C1 segment of cervical spinal cord (tissue), 14 donors: ENCODE measurements at places on chromosomes 4 and X.

GRCh38 chr4:147037069-147037468 is 91.4 kb upstream of the TTC29 start:
- DNase-seq = no peak

DNA sequence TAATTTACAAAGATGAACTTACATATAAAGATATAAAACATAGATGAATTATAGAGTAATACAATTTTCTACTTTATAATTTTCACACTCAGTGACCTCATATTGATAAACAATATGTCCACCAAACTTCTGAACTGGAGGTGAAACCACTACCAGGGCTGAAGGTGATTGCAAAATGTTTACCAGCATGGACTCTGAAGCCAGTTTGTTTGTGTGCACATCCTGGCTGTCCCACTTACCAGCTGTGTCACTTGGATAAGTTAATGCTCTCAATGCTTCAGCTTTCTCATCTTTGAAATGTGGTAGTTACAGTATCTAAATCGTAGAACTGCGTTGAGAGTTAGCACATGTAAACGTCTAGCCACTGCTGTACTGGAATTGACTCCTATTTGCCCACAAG is 392.6 kb downstream of the HNRNPD start:
- no peak for DNase-seq

DNA sequence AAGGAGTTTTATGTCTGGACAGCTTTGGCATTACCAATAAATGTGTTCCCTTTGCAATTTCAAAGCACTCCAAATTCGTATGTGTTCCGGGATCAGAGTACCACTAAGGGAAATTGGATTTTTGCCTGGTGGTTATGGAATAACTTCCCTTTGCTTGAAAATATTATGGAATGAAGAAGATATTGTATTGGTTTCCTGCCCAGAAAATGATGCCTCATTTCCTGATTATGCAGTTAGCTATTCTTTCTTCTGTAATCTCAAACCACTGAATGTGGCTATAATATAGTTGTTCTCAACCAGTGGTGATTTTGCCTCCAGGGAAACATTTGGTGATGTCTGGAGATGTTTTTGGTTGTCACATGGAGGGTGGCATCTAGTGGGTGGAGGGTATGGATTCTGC is 142.9 kb downstream of the PCDH7 start:
- no peak for DNase-seq

DNA sequence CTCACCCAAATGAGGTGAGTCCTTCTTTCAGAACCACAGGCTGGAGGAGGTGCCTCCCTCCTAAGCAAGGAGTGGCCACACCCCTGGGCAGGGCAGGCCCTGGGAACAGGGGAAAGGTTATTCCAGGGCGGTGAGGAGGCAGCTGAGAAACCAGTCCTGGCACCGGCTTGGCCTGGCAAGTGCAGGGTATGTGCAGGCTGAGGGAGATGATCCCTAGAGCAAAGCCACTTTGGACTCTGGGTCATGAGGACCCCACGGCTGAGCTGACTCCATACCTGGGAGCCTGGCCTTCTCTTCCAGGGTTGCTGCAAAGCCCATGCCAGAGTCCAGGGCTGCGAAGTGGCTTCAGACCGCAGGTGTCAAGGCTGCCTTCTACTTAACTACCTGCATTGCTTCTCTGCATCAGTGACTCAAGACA is 49.5 kb upstream of the HELT start:
- DNase-seq = no peak

DNA sequence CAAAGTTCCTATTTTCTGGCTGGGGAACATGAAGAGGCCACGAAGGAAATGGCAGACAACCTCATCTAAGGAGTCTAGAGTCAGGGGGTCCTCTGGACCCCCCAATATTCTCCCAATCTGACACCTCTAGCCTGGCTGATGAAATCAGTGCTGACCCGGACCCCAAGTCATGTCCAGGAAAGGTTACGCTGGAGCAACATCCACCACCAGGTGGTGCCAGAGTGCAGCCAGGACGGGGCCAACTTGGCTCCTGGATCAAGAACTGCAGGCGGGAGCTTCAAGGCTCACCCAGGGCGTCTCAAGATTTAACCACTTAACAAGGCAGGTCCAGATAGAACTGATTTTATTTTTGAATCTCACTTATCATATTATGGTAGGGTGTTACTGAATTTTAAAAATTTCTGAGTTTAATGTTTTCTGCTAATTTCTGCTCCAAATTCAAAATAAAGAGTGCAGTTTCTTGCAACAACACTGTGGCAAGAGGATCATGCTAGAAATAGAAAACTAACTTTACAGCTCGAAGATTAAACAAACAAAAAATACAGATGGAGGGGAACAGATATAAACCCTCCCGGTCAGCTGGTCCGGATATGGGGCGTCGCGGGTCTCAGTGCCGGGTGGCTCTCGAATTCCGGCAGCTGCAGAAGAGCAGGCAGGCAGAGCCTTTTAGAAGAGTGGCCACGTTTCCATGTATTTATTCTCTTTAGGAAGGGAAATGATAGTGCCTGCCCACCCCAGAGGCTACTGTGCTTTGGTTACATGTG is 135.5 kb downstream of the AFAP1 start:
- DNase-seq = peak; percentile 38

DNA sequence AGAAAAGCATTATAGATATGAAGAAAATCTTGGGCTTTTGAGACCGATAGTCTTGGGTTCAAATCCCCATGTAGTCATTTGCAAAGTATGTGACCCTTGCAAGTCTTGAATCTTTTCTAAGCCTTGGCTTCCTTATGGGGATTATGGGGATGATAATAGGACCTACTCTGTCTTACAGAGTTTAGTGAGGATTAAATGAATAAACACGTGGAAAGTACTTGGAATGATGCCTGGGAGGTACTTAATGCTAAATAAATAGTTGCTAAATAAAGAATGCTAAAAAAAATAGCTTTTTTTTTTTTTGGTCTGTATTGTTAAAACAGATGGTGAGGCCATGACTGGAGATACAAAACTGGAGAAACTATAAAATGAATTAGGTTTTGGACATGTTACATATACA is 292.7 kb downstream of the GPAT3 start:
- no peak for DNase-seq

- DNase-seq = peak; percentile 35
Observed at GRCh38 chrX:119503484-119503861, 35.2 kb downstream of the SLC25A5 start.

DNA sequence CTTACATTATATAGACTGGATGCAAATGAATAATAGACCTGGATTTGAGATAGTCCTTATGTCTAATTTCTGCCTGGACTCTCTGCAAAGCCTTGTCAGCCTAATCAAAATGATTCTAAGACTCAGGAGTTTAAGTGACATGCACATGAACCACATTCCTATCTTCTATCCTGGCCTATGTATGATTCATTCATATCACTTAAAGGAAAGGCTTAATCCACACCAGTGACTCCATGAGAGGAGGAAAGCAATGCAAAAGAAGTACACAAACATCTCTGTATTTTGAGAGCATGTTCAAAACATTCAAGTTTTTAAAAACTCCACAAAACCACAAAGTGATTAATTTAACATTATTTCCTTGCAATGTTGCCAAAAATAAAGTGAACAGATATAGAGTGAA is 14.6 kb downstream of the AMOT start:
- DNase-seq = no peak
